ENCODE measurements at places on chromosomes 13 and 19.

DNA sequence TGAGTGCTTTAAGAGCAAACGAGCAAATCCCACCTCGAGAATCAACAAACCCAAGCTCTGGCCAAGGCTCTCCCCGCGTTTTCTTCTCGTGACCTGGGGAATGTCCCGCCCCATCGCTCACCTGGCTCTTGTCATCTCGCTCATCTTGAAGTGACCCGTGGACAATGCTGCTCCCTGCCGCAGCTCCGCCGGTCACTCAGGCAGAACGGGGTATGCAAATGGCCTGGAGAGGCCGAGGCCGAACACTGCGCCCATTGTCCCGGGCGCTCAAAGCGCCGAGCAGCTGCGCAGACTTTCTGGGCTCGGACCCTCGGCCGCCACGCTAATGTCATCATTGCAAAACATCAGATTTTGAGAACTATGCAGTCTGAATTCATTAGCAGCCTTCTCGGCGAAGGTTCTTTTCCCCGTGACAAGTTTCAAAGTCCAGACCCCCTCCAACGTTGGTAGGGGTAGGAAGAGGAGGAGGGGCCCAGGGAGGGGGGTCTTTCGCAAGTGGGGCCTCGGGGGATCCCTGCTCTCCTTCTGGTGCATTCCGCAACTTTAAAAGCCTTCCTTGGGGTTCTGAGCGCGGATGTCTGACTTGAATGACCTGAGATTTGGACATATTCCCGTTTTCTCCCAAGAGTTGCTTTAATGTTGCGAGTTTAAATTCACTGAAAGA is 39.7 kb downstream of the SOX1 start:
- DNase-seq = no peak

DNA sequence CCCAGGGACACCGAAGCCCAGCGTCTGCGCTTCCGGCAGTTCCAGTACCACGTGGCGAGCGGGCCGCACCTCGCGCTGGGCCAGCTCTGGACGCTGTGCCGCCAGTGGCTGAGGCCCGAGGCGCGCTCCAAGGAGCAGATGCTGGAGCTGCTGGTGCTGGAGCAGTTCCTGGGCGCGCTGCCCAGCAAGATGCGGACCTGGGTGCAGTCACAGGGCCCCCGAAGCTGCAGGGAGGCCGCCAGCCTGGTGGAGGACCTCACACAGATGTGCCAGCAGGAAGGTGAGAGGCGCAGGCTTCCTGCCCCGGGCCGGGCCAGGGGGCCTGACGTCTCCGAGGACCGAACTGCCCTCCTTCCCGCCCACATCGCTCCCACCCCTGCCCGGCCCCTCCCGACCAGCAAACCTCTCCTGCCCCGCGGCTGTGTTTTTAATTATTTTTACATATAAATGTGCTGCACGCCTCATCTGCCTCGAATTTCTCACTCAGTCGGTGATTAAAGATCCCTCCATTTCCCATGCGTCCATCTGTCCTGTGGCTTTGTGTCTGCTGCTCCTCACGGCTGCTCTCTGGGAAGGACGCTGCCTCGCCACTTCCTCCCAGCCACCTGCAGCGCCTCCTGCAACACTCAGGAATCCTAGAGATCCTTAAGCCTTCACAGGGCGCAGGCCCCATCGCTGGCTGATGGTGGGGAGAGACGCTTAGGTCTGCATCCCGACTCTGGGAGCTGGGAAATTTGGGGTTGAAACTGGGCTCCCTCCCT is 4.3 kb downstream of the ZSCAN1 start:
- DNase-seq = no peak

GRCh38 chr19:29677001-29677817 is 11.9 kb downstream of the PLEKHF1 start:
- no peak for DNase-seq

- no peak for DNase-seq
Observed at GRCh38 chr19:16013851-16014840, 62.1 kb upstream of the TPM4 start.

DNA sequence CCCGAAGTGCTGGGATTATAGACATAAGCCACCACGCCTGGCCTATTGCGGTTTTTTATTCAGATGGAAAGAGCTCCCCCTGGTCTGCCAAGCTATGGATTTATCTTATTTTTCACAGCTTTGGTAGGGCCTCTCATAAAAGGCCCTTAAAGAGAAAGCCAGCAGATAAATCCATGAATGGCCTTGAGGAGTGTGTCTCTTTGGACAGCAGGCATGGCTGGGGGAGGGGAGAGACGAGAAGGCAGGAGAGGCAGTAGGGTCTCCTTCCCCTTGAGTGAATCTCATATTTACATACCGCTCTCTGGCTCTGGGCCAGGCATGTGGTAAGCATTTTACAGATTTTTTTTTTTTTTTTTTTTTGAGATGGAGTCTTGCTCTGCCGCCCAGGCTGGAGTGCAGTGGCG is 25.2 kb downstream of the MARK4 start:
- no peak for DNase-seq

DNA sequence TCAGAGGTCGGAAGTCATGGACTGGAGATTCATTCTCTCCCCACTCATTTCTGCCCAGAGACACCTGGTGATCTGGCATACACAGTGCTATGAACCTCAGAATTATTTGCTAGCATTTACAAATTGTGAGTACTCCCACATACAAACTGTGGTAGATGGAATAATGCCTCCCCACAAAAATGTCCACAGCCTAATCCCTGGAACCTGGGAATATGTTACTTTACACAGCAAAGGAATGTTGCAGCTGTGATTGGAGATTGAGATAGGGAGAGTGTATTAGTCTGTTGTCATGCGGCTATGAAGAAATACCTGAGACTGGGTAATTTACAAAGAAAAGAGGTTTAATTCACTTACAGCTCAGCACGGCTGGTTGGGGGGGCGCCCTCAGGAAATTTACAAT is 3.1 kb upstream of the UQCRFS1 start:
- DNase-seq = no peak

- DNase-seq = no peak
Observed at GRCh38 chr13:114108894-114109293, 23.5 kb downstream of the RASA3 start.

DNA sequence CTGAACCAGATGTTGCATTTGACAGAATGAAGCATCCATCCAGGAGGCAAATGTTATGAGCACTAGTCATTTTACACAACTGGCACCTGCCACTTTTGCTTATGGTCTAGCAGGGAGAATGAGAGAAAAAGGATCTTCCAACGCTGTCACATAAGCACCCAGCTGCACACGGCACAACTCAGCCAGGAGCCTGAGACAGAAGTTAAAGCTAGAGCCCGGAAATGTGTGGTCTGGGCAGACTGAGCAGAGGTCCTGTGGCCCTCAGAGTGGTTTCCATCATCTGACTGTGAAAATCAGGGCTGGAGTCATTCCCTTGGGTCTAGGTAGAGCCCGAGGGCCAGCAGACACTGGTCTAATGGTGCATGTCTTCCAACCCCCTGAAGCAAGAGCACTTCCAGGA is 78.4 kb upstream of the XPO4 start:
- DNase-seq = no peak

DNA sequence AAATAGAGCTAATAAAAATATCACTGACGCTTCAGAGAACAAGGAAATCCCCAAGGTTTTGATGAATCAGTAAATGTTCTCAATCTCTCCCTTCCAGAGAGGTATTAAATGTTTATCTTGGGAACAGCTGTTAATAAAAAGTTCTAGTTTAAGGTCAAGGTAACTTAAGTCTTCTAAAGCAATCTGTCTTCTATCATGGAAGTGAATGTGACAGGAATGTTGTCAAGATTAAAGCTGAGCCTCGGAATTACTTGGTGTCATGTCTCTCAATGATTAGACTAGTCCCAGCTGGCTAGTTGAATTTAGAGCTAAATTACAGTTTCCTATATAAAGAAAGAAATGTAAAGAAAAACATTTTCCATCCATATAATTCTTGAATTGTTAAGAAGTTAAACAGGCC is 23.4 kb downstream of the ESD start:
- DNase-seq = no peak

GRCh38 chr19:32837531-32837930 is 32.0 kb downstream of the SLC7A9 start:
- no peak for DNase-seq

DNA sequence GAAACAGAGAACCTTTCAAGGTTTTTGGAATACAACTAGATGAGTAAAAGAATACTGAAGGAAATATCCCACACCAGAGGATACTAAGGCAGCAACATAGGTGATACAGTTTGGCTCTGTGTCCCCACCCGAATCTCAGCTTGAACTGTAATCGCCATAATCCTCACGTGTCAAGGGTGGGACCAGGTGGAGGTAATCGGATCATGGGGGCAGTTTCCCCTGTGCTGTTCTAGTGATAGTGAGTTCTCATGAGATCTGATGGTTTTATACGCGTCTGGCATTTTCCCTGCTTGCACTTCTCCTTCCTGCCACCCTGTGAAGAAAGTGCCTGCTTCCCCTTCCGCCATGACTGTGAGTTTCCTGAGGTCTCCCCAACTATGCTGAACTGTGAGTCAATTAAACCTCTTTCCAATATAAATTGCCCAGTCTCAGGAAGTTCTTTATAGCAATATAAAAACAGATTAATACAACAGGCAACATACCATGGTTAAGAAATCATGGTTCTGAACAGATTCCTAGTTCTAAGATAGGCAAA is 97.0 kb downstream of the ABCC4 start:
- no peak for DNase-seq

GRCh38 chr19:48363810-48364597 is at the start of the genes SYNGR4 and TMEM143:
Gene SYNGR4 (plus strand): TSS chr19:48364367. CDS start chr19:48365843, 1,476 bp downstream.
Gene TMEM143 (minus strand): TSS chr19:48363940. CDS start chr19:48363920, 20 bp downstream.
- peak; percentile 97 for DNase-seq

DNA sequence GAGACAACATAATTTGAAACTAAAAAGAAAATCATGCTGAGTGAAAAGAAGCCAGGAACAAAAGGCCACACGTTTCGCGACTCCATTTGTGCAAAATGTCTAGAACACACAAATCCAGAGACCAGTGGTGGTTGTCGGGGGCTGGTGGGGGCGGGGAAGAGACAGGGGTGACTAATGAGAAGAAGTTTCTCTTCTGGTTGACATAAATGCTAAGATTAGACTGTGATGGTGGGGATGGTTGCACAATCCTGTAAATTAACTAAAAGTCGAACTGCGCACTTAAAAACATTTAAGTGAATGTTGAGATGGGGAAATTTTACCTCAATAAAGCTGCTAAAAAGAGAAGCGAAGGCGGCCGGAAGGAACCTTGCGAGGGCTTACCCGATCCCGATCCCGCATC is 7.1 kb downstream of the AKAP8 start:
- no peak for DNase-seq

DNA sequence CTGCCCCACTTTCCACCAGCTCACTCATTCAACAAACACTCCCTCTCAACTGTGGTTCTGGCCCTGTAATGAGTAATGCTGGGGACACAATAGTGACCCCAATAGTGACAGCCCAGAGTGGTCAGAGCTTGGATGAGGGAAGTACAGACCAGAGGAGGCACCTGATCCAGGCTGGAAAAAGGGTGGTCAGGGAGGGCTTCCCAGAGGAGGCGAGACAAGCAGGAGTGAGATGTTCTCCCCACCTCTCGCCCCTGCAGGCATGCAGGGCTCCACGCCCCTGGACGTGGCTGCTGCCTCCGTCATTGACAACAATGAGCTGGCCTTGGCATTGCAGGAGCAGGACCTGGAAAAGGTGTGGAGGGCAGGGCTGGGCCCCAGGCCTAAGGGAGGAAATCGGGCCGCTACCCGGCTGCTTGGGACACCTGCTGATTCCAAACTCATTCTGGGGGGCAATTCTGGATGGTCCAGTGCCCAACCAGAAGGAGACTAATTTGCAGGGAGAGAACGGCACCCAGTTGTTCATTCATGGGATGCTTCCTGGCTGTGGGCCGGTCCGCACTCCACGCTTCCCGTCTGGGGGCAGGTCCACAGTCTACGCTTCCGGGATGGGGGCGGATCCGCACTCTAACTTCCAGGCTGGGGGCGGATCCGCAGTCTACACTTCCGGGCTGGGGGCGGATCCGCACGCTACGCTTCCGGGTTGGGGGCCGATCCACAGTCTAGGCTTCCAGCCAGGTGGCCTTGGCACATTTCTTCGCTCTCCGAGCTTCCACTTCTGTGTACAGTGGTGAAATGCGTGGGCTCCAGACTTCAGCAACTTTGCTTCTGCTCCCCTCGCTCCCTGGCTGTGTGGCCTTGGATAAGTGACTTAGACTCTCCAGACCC is 63.4 kb downstream of the RYR1 start:
- no peak for DNase-seq

All from activated CD4-positive, alpha-beta T cell treated with anti-CD3 and anti-CD28 coated beads, Interleukin-2, amount 50 U/mL, for 1 hour (primary cell).